Peyer's patch (tissue), 4 donors: ENCODE measurements at places on chromosomes 11 and 22.
A peak's percentile ranks its signal among the peaks of the same experiment; 100 is the strongest.

GRCh38 chr11:34890812-34891211 lies 25.4 kb downstream of the APIP start:
- DNase-seq = no peak

GRCh38 chr11:121471167-121471566 lies 18.4 kb upstream of the SORL1-AS1 start:
- DNase-seq = no peak

- DNase-seq = no peak
Measured at GRCh38 chr11:88469561-88470225, 132.2 kb upstream of the CTSC start.

GRCh38 chr11:27718863-27719545 lies 18.7 kb upstream of the BDNF start:
- DNase-seq = no peak

- no peak for DNase-seq
Measured at GRCh38 chr11:134800826-134801225, 388.8 kb upstream of the B3GAT1 start.

GRCh38 chr11:32435942-32436750 lies 807 bp upstream of the WT1 start:
- no peak for DNase-seq

DNA sequence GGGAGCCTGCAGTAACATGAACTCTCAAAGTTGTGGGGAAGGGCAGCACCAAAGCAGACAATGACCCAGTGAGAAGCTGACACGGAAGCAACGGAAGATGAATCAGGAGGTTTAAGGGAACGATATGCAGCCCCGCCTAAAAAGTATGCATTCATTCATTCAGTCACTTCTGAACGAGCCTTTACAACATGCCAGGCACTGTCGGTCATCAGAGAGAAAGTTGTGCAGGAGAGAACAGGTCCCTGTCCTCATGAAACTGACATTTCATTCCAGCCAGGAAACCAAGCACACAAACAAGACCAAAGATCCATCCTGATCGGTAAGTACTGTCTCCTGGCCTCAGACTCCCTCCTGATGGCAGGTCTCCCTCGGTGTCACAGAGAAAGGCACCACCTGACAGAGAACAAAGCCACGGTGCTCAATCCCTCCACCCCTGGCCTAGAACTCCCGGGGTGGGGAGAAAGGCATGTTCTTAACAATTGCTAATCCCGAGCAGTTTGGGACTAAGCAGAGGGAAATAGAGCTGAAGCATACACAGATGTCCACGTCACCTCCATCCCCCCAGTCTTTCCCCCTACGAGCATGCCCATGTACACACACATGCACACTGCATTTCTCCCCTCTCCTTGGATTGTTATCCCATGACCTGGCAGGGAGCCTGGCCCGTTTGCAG lies 49.3 kb downstream of the LRFN4 start:
- DNase-seq = no peak

GRCh38 chr11:75150879-75151278 lies at the start of gene SLCO2B1:
Gene SLCO2B1 (plus strand): TSS chr11:75151107. CDS start chr11:75151382, 275 bp downstream.
- DNase-seq = peak; percentile 73

DNA sequence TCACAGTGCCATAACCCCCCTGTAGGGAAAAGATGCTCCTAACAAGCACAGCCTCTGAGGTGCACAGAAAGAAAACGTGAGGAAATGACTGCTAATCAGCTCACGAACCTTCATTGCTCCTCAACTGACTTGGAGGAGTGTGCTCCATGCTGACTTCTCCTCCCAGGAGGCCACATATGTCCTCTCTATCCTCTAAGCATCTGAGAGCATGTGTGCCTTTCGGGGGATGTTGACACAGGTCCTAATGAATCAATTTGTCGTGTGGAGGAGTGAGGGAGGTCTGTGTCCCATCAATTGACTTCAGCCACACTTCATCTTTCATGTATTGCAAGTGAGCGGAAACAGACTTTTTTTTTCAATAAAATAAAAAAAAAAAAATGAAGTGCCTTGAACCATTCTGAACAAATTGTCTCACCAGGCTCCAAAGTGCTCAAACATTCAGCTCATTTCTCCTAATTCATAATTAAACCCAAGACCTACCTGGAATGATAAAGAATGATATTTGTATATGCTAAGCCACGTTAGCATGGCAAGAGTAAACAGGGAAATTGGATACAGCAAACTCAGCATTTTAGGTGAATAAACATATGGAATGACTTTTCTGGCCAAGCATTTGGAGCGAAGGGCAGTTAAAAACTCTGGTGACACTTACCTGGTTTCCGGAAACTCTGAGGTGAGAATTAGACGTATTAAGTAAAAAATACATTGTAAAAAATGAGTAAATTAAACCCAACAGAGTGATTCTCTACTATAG lies 317.6 kb upstream of the FAT3 start:
- DNase-seq = no peak

DNA sequence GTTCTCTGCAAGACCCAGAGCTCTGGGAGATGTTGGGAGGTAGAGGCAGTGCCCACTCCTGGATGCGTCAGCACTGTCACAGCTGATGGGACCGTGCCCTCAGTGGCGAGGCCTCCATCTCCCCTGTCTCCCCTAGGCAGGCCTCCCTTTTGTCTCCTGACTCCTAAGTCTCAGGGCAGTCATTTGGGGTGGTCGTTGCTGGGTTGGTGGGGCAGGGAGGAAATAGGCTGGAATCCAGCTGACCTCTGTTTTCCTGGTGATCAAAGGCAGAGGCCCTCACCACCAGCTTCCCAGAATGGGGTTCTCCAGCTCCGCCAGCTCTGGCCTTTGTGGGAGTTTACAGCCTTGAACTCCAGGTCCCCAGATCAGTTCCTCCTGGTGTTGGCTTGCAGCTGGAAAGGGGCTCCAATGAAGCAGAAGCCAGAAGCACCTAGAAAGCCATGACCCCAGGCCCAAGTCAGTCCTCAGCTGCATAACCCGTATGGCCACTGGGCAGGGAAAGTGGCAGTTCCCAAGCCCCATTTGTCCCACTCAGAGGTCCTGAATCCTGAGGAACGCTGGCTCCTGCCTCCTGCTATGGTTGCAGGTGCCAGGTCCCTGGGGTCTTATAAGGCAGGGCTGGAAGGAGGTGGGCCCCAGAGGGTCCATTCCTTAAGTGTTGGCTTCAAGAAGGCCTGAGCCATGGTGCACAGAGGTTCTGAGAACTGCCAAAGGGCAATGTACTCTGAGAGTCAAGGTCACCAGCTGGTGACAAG lies 7.3 kb upstream of the FXYD2 start:
- DNase-seq = peak; percentile 9

GRCh38 chr11:19093976-19094375 lies 23.0 kb upstream of the ZDHHC13 start:
- DNase-seq = no peak

- DNase-seq = no peak
Measured at GRCh38 chr11:89452780-89453179, 38.4 kb downstream of the NOX4 start.

- DNase-seq = no peak
Measured at GRCh38 chr11:96310236-96310635, 32.8 kb downstream of the MAML2 start.

GRCh38 chr11:71210861-71211260 lies 41.5 kb downstream of the SHANK2 start:
- no peak for DNase-seq

- no peak for DNase-seq
Measured at GRCh38 chr22:38774496-38775166, 18.8 kb upstream of the SUN2 start.

DNA sequence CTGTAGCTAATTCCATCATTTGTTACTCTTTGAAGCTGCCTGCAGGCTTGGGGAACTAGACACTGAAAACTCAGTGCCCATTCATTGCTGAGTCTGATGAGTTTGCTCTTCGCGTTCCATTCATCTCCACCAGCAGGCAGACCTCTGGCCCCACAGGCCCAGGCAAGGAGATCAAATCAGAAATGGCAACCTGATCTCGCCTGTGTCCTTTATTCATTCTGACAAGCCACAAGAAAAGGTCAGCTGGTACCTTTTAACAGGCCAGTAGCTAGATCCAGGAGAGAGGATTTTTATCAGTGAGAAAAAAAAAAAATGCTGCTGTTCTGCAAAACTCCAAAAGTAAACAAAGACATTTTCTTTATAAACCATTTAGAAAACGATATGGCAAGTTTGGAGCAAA lies 742.5 kb downstream of the ETS1 start:
- no peak for DNase-seq

GRCh38 chr11:113023228-113023627 lies 62.0 kb downstream of the NCAM1 start:
- DNase-seq = no peak

GRCh38 chr11:119185981-119186634 lies 833 bp downstream of the NHERF4 start:
- no peak for DNase-seq

GRCh38 chr11:69599502-69599901 lies 41.5 kb upstream of the CCND1 start:
- no peak for DNase-seq

DNA sequence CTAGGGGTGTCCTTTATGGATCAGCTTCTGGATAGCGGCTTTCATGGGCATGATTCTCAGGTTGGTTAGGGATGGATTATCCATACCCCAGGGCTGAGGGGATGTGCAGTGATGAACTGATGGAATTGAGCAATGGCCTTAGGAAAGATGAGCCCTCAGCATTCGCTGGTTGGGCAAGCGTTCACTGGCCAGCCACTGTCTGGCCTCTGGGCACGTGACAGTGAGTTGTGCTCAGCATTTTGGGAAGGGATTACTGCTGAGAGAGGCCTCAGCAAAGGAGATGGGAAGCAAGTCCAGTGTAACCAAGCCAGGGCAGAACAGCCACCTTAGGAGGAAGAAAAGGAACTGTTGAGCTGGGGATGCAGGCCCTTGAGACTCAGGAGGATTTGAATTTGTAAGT lies 17.4 kb downstream of the UBASH3B start:
- no peak for DNase-seq

- DNase-seq = no peak
Measured at GRCh38 chr22:30214703-30215407, 31.7 kb downstream of the LIF start.

DNA sequence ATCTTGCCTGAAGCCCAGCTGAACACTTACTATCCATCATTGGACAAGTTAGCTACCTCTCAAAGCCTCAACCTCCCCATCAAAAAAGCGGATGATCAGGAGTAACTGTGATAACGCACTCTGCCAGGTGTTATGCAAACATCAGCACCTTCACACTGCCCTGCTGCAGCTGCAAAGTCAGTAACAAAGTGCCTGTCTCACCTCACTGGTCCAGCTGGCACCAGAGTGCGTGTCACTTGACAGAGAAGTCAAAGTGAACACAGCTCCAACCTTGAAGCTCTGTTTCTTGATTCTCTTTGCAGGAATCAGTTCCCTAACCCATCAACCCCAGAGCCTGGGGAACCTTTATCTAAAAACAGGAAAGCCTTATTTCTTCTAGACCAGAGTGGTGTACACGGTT lies 413.6 kb downstream of the CTTN start:
- no peak for DNase-seq
